ENCODE measurements at places on chromosomes 4 and X.

DNA sequence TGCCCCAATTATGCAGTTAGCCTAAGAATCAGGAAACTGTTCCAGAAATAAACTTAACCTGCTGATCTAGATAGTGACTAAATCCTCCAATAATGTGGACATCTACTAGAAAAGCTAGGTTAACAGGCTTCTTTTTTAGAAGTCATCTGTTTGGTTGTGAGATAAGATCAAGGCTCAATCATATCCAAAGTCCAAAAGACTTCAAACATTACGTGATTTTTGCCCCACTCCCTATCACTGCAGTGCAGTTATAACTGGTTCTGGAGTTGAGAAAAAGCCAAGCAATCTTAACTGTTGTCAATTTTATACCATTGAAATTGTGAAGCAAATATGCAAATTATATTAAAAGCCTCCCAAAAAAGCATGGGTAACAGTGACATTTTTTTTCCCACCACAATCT lies 781.4 kb downstream of the KLHL13 start:
- no peak for ATAC-seq

- no peak for ATAC-seq
Measured at GRCh38 chr4:73743281-73743680, 2.9 kb downstream of the CXCL8 start.

DNA sequence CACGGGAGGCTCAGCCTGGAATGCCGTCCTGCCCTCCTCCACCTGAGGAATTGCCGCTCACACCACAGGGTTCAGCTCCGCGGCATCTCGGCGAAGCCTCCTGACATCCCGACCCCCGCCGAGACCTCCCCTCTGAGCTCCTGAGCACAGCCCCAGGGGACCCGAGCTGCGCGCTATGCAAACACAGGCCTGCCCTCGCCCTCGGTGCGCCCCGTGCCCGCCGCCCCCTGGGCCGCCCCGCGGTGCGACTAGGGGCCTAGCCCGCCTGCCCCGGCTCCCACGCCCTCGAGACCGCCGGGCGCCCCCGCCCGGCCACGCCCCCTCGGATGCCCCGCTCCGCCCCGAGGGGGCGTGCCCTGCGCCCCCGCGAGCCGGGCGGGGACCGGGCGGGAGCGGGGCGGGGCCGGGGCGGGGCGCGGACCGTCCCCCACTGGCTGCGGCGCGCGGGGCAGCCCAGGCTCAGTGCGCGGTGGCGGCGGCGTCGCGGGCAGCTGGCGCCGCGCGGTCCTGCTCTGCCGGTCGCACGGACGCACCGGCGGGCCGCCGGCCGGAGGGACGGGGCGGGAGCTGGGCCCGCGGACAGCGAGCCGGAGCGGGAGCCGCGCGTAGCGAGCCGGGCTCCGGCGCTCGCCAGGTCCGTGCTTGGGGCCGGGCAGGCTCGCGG lies at the start of gene FGFR3:
Gene FGFR3, plus strand, starts transcription at position 462 of the 664 bp plus-strand sequence. CDS start 642 bp downstream, outside the sequence.
- peak; percentile 65 for ATAC-seq

DNA sequence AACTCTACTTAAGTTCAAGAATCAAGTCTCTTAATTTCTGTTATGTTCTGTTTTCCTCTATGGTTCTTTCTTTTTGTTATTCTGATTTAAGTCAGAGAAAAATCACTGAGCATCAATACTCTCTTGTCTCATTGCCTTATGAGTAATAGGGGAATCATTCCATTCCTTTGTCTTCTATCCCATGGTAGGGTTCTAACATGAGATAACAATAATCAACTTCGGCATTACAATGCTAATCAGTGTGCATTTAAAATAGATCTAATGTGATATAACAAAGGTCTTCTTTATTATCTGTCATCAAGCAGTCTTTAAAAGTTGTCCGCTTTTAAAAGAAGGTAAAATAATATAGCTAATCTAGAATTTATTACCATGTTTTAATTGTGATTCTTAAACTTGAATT lies 446.9 kb downstream of the IL15 start:
- ATAC-seq = no peak

DNA sequence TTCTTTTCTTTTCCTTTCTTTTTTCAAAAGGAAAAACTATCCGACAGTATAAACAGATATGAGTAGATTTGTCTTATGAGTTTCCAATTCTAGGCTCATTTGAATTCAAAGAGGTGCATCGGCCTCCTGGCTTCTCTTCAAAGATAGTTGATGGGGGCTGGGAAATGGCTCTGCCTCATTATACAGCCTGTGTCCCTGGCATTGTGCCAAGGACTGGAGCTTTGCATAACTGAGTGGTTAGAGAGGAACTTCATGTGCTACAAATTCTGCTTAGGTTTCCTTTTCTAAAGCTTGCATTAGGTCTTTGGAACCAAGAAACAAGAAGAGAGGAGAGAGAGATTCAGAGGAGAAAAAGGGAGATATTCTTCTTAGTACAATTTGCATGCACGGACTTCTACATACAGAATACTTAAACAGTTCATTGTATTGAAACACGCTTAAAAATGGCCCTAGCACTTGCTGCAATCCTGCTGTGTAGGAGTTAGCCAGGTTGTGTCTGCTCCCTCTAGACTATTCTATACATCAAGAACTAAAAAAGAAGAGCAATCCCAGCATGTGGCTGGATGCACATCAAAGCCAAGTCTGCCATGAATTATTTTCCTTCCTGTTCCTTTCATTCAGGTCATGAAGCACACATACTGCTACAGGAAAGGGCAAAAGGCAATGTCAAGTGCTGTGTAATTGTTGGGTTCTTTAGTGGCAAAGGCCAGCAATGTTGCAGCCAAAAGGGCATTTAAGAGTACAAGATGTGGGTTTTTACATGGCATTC lies 70.9 kb downstream of the INTS12 start:
- peak; percentile 16 for ATAC-seq

- no peak for ATAC-seq
Measured at GRCh38 chr4:150005537-150005936, 72.7 kb upstream of the DCLK2 start.

DNA sequence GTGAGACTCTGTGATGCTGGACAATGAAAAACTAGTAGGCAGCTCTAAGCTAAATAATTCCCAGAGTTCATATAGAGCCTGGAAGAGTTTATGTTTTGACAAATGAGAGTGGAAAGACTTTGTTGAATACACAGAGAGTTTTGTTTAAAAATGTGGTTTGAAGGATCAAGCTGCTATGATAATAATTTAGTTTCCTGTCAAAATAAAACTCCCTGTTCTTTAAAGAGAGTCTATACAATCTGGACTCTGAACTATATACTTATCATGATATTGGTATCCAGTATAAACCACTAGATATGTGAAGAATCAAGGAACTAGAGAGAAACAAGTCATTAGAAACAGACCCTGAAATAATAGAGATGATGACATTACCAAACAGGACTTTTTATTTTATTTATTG lies 158.6 kb downstream of the C4orf33 start:
- ATAC-seq = no peak

- no peak for ATAC-seq
Measured at GRCh38 chrX:15694941-15695451, 30.4 kb upstream of the CLTRN start.

All from motor neuron (in vitro differentiated cells).